NCI-H460 (cell line): ENCODE measurements at places on chromosomes 6 and 20. TPM values are rescaled to one million over a fixed set of nuclear protein-coding genes. Genes with fewer than 3 reads are reported as not detected.

The ISM1 gene
- total RNA-seq: not detected in 2 replicates

The RING1 gene
- 8.7 and 10.8 TPM in 2 replicates for total RNA-seq

The ECT2L gene
- not detected in 2 replicates for total RNA-seq

DNA sequence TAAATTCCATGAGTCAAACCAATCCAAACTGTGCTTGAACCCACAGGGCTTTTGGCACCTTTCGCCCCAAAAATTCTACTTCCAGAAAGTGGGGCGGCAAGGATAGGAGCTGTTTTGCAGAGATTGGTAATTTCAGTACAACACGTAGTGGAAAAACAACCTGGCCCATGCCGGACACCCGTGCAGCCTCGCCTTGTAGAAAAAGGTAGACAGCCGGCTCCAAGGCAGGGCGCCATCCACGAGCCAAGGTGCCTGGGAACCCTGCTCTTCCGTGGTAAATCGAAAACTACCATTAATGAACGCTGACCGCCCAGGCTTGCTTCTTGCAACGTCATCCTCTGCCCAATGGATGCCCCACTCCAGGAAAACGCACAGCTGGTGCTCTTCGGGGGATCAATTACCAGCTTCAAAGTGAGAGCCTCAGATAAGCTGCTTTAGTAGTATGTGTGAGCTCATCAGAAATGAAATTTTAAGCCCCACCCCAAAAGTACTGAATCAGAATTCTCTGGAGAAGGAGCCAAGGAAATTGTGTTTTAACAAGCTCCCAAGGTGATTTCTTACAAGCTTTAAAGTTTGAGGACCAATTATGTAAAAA lies 1.8 kb downstream of the OOEP start:
- DNase-seq: no peak

DNA sequence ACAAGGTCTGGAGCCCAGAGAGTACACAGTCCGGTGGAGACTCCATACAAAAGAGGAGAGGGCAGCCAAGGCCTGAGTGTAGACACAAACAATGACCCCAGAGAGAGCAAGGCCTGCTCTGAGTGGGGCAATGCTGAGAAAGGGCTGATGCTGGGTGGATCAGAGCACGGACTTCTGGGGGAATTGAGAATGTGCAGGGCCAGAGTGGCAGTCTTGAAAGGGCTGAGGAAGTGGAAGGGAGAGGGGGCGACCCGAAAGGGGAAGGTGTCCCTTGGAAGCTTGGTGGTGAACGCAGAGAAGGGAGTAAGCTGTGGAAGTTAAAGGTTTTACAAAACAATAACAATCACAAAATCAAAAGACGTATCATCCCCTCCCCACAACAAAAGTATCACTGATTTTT lies 12.0 kb upstream of the GRM4 start:
- DNase-seq: no peak

DNA sequence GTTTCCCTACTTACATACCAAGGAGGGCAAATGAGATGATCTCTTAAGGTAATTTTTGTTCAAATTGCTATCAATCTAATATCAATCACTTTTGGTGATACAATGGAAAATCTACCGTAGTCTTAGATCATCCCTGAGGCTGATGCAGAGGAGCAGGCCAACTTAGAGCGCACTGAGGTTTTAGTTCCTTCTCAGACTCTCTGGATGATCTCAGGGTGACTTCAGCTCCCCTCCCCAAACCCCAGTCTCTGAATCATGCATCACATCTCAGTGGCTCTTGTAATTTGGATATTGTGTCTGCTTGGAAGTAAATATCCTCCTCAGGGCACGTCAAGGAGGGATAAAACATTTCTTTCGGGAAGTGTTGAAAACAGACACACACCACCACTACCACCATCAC lies 5.9 kb downstream of the TUBB2B start:
- DNase-seq: no peak

DNA sequence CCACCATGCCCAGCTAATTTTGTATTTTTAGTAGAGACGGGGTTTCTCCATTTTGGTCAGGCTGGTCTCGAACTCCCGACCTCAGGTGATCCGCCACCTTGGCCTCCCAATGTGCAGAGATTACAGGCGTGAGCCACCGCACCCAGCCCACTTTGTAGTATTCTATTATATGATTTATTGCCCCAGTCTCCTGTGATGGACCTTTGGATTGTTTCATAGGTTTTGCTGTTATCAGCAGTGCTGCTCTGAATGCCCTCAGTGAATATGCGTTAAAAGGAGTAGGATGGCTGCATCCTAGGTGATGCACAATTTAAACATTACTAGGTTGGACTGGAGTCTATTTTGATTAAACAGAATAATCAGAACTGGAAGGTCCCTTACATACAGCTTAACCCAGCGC lies 10.3 kb downstream of the ID1 start:
- no peak for DNase-seq

DNA sequence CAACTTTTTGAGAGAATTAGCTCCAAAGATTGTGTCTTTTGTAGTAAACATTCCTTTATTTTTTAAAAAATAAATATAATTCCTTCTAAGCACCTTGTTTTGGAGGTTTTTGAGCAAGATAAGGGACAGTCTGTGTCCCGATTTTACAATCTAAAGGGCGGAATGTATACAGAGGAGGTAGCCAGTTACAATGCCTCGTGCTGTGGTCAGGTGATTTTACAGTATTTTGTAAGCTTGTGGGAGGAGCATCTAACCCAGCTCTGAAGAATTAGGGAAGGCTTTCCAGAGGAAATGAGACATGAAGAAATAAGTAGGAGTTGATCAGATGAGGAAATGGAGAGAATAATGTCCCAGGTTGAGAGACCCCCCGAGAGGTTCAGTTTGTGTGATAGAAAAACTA lies 1.3 kb downstream of the HINT3 start:
- no peak for DNase-seq
